ENCODE measurements at places on chromosomes 13 and 19.

DNA sequence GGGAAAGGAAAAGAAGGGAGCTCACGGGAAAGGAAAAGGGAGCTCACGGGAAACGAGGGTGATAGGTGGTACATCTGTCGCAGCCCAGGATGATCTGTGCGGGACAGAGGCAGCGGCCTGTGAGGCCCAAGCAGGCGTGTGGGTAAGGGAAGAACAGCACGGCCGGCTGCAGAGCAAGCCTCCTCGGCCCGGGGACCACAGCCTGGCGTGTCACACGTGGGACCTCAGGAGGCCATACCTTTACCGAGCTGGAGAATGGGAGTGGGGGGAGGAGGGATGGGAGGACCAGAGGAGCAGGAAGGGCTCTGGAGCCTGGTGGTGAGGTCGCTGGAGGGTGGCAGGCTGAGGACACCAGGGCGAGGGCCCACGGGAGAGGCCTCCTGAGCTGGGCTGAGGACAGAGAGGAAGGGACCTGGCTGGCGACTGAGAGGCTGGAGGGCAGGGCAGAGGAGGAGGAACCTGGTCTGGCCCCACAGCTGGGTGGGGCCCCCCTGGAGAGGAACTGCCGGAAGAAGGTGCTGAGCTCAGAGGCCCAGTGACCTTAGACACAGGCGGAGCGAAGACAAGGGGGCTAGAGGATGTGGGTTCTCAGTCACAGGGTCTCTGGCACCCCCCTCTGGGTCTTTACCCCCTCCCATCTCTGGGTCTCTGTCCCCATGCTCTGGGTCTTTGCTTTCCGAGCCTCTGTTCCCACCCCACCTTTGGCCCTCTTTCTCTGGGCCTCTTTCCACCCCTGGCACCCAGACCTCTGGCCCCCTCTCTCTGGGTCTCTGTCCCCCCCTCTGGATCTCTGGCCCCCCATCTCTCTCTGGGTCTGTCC is 2.9 kb upstream of the FTL start:
- peak; percentile 56 for DNase-seq

GRCh38 chr13:44899967-44900366 is 89.3 kb downstream of the NUFIP1 start:
- DNase-seq = no peak

DNA sequence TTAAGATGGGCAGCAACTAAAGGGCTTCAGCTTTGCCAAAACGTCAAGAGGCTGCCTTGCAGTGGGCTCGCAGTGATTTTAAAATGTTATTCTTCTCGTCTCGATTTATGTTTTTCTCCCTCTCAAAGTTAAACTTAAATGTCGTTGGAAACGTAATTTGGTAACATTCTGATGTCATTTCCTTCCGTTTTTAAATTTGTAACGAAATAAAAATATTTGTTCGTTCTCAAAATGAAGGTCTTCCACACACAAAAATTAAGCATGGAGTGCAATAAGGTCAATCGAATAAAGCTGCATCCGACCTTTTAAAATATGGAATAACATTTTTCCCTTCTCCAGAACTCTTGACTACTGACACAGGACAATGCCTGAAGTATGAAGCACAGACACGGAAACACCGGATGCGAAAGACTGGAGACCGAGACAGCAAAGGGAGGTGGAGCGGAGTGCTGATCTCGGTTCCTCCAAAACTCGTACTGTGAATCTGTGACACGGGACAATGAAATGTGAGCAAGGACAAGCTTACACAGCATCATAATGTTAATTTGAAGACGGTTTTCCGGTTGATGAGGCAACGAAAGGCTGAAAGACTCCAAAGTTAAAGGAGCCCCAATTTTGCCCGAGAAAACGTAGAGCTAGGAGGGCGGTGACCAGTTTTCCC is 850 bp downstream of the MTMR6 start:
- no peak for DNase-seq

DNA sequence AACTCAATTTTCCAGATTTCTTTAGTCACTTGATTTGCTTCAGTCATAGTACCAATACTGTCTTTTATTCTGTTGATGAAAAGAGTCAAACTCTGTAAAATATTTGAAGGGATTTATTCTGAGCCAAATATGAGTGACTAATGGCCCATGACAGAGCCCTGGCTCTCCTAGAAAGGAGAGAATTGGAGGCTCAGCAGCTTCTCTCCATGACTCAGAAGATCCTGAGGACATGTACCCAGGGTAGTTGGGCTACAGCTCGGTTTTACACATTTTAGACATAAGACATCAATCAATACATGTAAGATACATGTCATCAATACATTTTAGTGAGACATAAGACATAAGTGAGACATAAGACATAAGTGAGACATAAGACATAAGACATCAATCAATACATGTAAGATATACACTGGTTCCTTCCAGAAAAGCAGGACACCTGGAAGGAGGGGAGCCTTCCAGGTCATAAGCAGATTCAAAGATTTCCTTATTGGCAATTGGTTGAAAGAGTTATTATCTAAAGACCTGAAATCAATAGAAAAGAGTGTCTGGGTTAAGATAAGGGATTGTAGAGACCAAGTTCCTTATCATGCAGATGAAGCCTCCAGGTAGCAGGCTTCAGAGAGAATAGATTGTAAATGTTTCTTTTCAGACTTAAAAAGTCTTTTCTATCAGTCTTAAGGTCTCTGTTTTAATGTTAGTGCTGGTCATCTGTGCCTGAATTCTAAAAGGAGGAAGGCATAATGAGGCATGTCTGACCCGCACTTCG is 179.8 kb upstream of the RFC3 start:
- DNase-seq = no peak

DNA sequence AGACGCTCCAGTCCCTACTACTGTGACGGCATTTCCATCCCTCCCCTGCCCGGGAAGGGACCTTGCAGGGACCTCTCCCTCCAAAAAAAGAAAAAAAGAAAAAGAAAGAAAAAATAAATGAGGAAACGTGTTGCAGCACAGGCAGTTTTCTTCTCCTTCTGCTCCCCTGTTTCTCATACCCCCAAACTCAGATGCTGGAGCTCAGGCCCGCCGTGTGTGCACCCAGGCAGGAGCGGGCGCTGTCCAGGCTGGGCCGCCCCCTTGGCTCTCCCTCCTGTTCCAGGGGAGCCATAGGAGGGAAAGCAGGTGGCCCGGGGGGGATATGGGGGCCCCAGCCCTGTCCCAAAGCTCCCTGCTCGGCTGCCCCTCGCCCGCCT is 5.8 kb downstream of the YIPF2 start:
- no peak for DNase-seq

- no peak for DNase-seq
Observed at GRCh38 chr13:78487707-78488106, 115.6 kb downstream of the POU4F1 start.

DNA sequence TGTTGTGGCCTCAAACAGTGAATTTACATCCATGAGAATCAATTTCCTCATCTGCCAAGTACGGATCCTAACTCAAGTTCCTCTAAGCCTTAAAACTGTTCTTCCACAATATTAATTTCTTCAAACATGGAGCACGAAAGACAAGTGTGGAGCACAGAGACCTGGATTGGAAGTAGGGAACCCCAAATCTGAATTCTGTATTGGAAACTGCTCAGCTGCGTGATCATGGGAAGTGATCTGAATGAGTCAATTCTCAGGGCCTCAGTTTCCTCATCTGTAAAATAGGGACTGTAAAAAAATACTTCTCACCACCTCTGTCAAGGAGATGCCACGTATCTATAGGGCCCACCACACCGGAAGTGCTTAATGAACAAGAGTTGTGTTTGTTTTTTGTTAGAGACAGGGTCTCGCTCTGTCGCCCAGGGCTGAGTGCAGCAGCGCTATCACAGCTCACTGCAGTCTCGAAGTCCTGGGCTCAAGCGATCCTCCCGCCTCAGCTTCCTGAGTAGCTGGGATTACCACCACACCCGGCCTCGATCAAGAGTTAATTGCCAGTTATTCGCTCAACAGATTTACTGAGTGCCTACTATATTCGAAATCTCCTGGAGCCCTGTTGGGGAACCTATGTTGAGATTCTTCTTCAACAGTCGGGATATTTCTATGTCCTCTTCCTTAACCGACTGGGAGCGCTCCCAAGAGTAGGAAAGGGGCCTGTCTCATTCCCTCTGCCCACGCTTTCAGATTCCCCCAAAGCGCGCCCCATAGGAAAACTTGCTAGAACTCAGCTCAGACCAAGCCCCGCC is 1.6 kb downstream of the SERTAD3 start:
- DNase-seq = no peak
